ENCODE measurements at places on chromosomes 4 and X.

DNA sequence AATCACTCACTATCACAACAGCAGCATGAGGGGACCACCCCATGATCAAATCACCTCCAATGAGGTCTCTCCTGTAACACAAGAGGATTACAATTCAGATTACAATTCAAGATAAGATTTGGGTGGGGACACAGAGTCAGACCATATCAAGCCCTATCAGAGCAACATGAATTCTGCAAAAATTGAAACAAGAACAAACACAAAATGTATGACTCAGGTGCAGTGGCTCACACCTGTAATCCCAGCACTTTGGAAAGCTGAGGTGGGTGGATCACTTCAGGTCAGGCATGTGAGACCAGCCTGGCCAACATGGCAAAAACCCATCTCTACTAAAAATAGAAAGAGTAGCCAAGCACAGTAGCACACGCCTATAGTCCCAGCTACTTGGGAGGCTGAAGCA, 13.4 kb upstream of the HPSE start:
- DNase-seq, result no peak

- no peak for DNase-seq
Measured at GRCh38 chrX:143945171-143945570, 61.3 kb downstream of the UBE2NL start.

DNA sequence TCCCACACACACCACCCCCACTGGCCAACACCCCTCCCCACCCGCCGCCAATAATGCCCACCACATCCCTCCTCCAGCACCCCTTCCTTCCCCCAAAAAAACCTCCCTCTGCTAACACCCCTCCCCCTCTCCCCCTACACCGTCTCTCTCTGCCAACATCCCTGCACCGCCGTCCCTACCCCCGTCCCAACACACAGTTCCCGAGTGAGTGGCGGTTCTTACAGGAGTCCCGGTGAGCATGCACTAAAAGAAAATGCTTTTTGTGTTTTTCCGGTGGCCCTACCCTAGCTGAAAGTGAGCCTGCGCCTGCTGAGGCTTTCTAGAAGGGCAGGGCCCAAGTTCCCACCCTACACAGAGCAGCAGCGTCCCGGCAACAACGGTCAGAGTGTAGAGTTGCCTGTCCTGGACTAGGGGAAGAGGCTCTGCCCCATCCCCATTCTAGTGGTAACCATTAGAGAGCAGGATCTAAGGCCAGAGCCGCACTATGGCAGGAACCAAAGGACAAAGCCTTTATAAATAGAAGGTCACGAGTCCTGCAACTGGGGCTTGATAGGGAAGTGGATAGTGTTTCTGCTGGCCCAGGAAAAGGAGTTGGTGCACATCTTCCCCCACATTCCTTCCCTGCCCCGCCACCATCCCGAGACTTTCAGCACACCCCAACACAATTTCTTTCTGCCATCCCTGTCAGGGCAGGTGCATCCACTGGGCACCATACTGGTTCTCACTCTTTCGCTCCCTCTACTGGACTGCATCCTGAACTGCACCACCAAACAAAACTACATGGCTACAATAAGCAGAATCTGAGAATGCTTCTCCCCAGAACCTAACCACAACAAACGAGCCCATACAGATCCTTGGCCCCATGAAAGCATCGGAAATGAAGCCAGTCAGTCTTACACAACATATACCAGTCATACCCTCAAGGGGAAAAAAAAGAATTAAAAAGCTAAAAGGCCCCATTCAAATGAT, 78.1 kb upstream of the PAGE3 start:
- peak; percentile 40 for DNase-seq

- DNase-seq, result peak; percentile 8
Measured at GRCh38 chr4:154958621-154959358, 177.7 kb downstream of the RBM46 start.

GRCh38 chrX:16920075-16920474, 26.4 kb upstream of the REPS2 start:
- DNase-seq, result no peak

- no peak for DNase-seq
Measured at GRCh38 chr4:38611676-38612075, 52.3 kb upstream of the KLF3 start.

DNA sequence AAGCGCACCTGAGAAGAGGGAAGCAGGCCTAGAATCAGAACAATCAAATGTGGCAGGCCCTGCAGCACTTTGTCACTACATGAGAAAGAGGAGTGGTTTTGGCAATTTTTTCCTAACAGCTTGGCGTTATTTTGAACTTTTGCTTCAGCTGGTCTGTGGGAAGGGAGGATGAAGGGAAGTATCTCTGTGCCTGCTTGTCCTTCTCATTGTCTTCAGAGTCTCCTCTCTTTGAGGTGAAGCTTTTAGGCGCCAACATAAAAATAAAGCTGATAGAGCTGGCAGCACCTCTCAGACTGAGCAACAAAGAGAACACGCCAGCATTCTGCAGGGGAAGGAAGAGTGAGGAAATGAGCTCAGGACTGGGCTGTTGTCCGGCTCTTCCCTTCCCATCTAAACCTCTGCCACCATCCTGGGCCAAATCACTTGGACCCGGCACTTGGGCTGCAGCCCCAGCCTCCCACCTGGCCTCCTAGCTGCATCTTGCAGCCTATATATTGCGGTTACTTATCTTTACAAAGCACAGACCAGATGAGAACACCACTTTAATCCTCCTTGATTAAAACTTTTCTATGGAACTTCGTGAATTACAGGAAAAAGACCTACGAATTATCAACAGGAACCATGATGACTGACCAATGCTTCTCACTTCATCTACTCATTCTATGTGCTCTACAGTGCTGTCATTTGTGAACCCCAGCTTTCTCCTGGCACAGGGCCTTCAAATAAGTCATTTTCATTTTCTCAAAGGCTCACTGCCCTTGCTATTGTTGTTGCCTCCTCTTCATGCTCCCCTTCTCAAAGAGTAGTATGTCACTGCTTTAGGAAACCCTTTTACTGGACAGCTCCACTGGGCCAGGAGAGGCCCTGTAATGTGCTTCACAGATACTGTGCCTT, 476.4 kb upstream of the HS3ST1 start:
- no peak for DNase-seq

- DNase-seq, result no peak
Measured at GRCh38 chr4:134636338-134637051, 434.9 kb upstream of the PABPC4L start.

DNA sequence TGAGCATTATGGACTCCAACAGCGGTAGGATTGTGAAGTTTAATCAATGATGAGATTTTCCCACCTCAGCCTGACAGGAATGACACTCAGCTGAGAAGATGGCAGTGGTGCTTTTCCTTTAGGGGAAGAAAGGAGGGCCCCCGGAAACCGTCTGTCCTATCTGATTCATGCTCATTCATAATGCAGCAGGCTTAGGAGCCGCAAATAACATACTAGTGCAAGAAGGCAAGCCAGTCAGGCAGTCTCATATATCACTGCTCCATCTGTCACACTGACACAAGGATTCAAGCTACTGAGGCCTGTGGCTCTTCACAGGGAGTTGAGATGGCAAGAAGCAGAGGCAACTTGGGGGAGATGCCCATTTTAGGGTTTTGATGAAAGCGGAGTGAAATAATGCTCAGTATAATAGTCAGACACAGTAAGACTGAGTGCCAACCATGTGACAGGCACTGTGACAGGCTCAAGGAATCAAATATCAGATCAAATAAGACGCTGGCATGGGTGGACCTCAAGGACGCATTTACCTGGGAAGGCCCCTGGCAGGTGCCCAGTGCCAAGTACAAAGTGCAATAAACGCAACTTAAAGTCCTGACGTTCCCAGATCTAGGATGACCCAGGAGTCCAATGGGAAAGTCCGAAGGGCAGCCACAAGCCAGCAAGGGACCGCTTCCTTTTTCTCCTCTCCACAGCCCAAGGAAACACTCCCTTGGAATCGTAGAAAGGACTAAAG, 63.4 kb downstream of the FHDC1 start:
- peak; percentile 71 for DNase-seq

GRCh38 chr4:113646442-113646822, 115.1 kb downstream of the CAMK2D start:
- DNase-seq, result no peak

GRCh38 chr4:8598391-8599090, 6.0 kb downstream of the CPZ start:
- no peak for DNase-seq

- DNase-seq, result peak; percentile 79
Measured at GRCh38 chrX:107715331-107716117, 60.1 kb downstream of the TSC22D3 start.

All from G401 (cell line).